IPS DF 6.9 (cell line): ENCODE measurements at places on chromosomes 1 and 21.

GRCh38 chr1:178538192-178538916 lies 25.4 kb downstream of the TEX35 start:
- no peak for DNase-seq

- no peak for DNase-seq
Measured at GRCh38 chr21:29005696-29006095, 13.0 kb upstream of the LTN1 start.

DNA sequence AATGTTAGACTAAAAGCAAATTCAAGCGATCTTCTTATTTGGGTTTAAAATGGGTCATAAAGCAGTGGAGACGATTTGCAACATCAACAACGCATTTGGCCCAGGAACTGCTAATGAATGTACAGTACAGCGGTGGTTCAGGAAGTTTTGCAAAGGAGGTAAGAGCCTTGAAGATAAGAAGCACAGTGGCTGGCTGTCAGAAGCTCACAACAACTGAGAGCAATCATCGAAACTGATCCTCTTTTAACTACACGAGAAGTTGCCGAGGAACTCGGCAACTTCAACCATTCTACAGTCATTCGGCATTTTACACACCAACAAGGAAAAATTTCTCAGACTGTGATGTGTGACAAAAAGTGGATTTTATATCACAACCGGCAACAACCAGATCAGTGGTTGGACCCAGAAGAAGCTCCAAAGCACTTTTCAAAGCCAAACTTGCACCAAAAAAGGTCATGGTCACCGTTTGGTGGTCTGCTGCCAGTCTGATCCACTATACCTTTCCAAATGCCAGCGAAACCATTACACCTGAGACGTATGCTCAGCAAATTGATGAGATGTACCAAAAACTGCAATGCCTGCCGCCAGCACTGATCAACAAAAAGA lies 47.9 kb downstream of the ASH1L start:
- no peak for DNase-seq

- no peak for DNase-seq
Measured at GRCh38 chr1:170881268-170882265, 53.8 kb upstream of the MROH9 start.
